ENCODE measurements at places on chromosomes 16 and 17.
A peak's percentile ranks its signal among the peaks of the same experiment; 100 is the strongest.

- no peak for DNase-seq
Observed at GRCh38 chr17:80503031-80503430, 26.6 kb upstream of the NPTX1 start.

DNA sequence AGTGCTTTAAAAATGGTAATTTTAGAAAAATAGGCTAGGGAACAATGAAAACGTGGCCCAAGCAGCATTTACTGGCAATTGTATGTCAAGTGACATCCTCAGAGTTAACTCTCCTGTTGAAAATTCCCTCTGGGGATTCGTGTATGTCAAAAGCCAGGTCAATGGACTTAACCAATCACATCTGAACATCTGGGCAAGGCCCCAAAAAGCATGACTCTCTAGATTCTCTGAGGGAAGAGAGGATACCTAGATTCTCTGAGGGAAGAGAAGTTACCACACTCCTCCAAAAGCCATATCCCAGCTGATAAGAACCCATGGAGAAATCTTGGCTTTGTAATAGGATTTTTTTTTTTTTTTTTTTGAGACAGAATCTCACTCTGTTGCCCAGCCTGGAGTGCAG, 23.5 kb downstream of the NFE2L1 start:
- DNase-seq: no peak

- no peak for DNase-seq
Observed at GRCh38 chr17:5558815-5559785, 25.2 kb downstream of the NLRP1 start.

- no peak for DNase-seq
Observed at GRCh38 chr17:20035501-20035900, 26.3 kb downstream of the SPECC1 start.

DNA sequence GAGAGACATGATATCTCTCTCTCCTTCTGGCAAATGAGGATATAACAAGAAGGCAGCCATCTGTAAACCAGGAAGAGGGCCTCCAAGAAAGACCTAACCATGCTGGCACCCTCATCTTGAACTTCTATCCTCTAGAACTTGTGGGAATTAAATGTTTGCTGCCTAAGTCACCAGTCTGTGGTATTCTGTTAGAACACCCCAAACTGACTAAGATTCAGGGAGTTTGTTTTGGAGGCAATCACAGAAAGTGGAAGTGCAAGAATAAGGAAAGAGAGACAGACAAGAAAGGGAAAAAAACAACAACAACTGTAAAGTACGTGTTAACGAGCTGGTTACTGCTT, 114.5 kb upstream of the GOT2 start:
- no peak for DNase-seq

DNA sequence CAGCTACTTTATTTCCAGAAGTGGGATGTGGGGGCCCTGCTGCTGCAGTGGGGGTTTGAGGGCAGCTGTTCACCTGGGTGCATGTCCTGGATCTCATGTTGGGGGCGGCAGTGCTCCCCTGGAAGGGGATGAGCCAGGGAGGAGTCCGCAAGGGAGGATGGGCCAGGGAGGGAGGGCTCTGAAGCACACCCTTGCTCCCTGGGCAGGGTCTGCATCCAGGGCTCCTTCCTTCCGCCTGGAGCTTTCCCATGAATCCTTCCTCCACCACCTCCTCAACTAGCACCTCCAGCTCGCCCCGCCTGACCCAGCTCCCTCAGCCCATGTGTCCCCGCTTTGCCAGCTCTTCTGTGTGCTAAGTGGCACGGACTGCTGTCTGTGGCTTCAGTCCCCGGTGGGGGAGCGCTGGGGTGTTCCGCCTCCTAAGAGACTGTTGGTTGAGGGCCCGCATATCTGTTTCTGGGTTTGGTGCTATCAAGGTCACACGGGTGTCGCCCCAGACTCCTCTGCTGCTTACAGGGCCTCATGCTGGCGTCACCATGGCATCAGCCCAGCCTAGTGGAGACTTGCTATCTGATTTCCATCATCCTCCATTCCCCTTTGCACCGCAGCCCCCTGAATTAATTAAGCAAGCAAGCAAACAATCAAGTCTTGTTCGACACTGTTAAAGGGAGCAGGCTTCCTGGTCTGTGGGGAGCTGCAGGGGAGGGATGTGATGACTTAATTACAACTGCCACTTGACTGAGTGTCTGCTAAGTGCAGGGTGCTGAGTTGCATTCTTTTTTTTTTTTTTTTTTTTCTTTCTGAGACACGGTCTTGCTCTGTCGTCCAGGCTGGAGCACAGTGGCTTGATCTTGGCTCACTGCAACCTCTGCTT, 71.8 kb downstream of the PRKCA start:
- peak; percentile 43 for DNase-seq

DNA sequence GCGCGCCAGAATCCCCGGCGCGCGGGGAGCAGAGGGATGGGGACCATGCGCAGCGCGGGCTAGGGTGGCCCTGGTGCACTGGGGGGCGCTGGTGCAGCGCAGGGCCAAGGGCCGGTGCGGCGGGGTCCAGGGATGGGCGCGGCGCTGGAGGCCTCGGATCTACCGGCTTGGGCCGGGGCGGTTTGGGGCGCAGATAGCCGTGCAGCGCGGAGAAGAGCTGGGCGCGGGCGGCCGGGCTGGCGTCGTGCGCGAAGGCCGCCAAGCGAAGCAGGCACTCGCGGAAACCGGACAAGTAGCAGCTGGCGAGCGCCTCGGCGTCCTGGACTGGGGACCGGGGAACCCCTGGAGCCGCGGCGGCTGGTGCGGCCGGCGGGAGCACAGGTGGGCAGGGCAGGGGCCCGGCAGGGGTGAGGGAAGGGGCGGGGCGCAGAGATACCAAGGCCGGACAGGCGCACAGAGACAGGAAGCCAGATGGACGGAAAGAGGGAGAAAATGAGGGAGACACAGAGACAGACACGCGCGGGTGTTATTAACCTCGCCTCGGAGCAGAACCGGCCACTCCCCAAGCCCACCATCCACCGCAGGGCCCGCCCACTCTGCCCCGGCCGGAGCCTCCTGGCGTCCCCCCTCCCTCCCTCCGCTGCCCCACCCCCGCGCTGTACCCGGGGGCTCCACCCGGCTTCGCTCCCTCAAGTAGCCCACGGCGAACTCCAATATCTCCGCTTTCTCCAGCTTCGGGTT, 2.1 kb downstream of the HES7 start:
- DNase-seq: peak; percentile 49

Measured in stimulated activated CD4-positive, alpha-beta T cell treated with anti-CD3 and anti-CD28 coated beads, Interleukin-4, amount 100 ng/mL, for 24 hours (primary cell).